Left renal pelvis (tissue), 4 donors: ENCODE measurements at places on chromosomes 6 and 20.

GRCh38 chr20:36144336-36144735 lies 10.2 kb upstream of the EPB41L1 start:
- DNase-seq, result no peak

GRCh38 chr20:51496964-51497363 lies 45.6 kb downstream of the NFATC2 start:
- no peak for DNase-seq

DNA sequence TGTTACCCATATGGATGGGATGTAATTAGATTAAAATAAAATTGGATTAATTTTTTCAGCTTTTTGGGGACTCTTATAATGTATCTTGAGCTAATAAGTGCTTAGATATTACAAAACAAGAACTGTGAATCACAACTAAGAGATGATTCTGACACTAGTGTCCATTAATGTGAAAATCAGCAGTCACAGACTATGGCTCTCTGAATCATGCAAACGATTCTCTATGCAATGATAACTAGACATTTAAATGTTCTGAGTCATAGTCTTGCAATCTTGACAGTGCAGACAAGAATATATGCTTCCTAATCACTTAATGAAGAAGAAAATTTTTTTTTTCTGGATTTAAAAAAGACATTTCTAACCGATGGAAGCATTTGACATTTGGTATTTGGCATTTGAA lies 82.2 kb upstream of the OPRM1 start:
- no peak for DNase-seq

- no peak for DNase-seq
These were observed 35.1 kb downstream of the DSE start for GRCh38 chr6:116405652-116406356.

GRCh38 chr6:105733556-105734162 lies 330.8 kb upstream of the PREP start:
- DNase-seq, result no peak

- no peak for DNase-seq
These were observed 32.5 kb upstream of the MEI4 start for GRCh38 chr6:77620278-77620882.
